ELR (cell line): ENCODE measurements at places on chromosomes 6 and 20.

DNA sequence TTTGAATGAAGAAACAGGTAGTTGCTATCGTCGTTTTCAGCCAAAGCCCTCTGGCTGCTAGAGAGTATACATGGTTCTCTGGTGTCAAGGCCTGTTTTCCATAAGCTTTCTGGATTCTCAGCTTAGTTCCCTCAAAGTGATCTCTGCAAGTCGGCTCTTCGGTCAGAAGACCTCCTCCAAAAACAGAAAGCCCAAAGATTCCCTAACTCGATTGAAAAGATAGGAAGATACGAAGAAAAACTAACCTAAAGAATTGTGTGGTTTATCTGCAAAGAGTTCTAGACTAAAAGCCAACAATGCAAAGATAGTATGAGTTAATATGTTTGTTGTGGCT is 545 bp upstream of the ASCC3 start:
- peak; percentile 31 for DNase-seq

DNA sequence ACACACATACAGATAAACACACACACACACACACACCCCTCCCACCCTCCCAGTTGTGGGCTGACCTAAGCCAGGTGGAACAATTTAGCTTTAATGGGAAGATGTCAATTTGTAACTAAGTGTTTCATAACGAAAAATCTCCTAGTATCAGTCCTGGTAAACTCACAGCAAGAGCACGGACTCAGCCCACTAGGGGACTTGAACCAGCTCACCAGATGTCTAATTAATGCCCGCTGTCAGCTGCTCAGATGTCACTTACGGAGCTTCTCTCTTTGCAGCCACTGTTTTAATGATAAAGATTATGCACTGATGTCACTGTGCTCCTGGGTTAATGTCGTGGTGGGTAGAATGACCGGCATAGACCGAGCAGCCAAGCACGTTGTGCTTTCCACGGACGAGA is 116.6 kb upstream of the INSM1 start:
- DNase-seq, result no peak

DNA sequence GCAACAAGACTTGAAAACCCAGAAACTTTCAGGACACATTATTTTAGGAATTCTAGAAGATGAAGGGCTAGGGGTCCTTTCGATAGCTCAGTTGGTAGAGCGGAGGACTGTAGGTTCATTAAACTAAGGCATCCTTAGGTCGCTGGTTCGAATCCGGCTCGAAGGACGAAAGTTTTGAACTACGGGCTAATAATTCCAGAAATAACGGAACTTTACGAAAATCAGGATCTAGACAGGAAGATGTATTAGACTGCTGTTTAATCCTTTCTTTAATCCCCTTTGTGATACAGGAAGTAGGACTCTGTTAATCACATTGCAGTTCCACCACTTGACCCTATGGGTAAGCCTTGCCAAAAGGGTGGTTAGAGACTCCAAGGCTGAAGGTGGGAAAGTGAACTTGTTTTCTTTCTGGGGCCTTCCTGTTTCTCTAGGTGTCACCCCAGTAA is 21.2 kb upstream of the ABT1 start:
- DNase-seq, result peak; percentile 88

GRCh38 chr6:47729019-47729418 is 30.6 kb downstream of the ADGRF4 start:
- DNase-seq, result peak; percentile 68

DNA sequence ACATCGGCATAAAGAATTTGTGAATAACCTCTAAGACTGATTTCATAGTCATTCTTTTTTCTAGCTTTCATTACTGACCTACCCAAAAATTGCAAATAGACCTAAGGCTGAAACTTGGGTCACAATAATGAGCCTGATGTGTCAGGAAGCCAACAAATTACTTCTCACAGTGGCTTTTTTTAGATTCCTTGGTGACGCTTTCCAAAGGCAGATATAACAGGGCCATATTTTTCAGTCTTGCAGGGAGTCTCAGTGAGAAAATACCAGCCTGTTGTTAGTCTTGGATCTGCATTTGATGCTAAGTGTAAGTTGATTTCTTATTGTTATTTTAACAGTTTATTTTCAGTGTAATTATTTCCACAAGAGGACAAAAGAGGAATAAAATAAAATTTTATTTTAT is 179.7 kb downstream of the KHDC1L start:
- DNase-seq, result no peak

GRCh38 chr6:41605649-41606048 is 32.6 kb upstream of the MDFI start:
- DNase-seq, result no peak
